Liver (tissue), 10 donors: ENCODE measurements at places on chromosomes 2 and 18.

DNA sequence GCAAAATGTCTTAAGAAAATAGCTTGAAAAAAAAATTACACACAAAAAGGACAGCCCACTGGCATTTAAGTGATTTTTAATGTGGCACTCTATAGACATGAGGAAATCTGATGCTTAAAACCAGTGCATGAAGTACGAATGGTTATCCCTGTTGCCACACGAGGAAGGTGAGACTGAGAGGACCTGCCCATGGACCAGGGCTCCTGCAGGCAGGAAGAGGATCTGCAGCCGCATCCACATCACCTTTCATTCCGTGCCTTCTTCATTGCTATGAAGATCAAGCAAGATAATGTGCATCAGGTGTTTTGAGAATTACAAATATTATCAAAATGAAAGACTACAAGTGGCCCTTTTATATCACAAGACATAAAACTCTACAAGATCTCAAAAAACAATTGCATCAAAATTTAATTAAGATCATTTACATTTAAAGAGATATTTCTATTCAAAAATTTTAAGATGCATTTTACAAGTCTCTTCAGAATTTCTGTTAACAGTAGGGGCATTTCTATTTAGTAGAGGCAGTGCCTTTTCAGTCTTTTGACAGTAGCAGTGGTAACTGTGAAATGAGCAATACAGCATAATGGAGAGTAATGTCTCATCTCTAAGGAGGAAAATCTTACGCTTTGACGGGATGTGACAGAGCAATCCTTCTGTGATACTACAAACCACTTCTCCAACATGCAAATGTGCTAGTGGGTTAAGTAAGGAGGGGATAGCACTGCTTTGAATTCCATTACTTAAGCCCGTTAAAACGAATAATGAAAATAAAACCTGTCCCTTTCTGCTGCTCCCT lies 83.4 kb downstream of the SLC5A7 start:
- DNase-seq = no peak

- no peak for DNase-seq
Measured at GRCh38 chr18:76892832-76893231, 70.5 kb downstream of the ZNF236 start.

GRCh38 chr2:26011990-26012856 lies 21.7 kb upstream of the RAB10 start:
- DNase-seq = no peak

DNA sequence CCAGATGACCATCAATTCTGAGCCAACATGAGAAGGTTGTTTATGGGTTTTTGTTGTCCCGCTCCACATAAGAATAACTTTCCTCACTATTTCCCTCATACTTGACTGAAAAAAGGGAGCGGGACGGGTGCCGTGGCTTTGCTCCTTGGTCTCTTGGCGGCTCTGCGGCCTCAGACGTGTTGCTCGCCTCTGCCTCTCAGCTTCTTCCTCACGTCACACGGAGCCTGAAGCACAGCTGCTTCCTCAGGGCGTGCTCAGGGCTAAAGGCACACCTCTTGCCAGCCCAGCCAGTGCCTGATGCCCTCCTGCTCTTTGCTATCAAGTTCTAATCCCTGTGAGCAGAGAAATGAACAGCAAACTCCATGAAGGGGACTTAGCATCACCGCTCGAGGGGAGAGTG lies 17.9 kb upstream of the ID2 start:
- no peak for DNase-seq

GRCh38 chr2:231017231-231017598 lies 20.1 kb upstream of the C2orf72 start:
- no peak for DNase-seq

DNA sequence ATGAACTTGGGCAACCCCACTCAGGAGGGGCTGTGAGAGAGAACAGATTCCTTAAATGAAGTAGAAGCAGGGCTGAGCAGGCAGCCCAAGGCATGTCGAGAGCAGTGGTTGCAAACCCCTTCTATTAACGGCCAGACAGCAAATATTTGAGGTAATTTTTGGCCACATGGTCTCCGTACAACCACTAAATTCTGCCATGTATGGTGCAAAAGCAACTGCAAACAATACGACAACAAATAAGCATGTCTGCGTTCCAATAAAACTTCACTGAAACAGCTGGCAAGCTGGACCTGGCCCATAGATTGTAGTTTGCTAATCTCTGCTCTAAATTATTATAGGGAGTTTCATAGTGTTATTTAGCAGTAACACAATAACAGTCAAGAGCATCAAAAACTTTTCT lies 217.0 kb upstream of the ZNF521 start:
- DNase-seq = no peak
